ENCODE measurements at places on chromosomes 2 and 18. TPM values are rescaled to one million over a fixed set of nuclear protein-coding genes. Genes with fewer than 3 reads are reported as not detected.
A peak's percentile ranks its signal among the peaks of the same experiment; 100 is the strongest.

Gene SPHKAP
- total RNA-seq, result 3.0 TPM

Gene IL1RN
- total RNA-seq, result 0.36 TPM

Gene ZNG1B
- total RNA-seq, result 31.2 TPM

Gene PARD6G
- 16.7 TPM for total RNA-seq

Gene DNAH6
- total RNA-seq, result 5.8 TPM

Gene UNC50
- total RNA-seq, result 32.2 TPM

Gene TMEM37
- total RNA-seq, result 11.6 TPM

Gene CDH19
- total RNA-seq, result 1.3 TPM

Gene M1AP
- 0.45 TPM for total RNA-seq

Gene EDAR
- not detected for total RNA-seq

Gene APCDD1
- total RNA-seq, result 21.1 TPM

Gene CDCA7
- total RNA-seq, result 0.72 TPM

Gene NEB
- 0.48 TPM for total RNA-seq

Gene ARHGEF4
- 22.7 TPM for total RNA-seq

Gene CCDC102B
- total RNA-seq, result 2.5 TPM

Gene HNRNPLL
- total RNA-seq, result 47.1 TPM

DNA sequence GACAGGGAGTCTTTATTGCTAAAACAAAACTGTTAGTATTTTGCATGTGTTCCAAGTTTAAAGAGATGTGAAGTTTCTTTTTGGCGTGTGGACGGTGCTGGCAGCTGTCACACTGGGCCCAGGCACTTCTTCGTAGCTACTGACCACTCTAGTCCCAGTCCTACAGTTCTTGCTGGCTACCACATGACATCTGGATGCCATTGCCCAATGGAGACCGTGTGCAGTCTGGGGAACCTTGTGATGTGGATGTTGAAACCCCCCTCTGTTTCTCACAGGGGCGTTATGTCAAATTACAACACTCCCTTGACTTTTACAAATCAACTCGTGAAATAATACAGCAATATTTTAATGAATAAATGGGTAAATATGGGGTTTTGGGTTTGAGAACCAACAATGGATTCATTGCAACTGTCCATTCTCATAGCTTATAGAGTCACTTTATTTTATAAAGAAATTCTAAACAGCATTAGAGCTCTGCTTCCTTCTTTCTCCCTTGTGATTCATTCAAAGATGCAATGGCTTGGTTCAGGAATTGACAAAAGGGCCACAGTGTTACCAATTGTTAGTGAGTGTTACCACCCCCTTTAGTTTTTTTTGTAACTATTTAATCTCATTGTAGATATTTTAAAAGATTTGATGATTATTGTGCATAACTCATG is 1.2 kb downstream of the GPD2 start:
- peaks cover 7% of the 10 kb centered on the region for H3K4me1 ChIP-seq
- peak; percentile 47 for DNase-seq
- no peak overlapping the region for H3K27ac ChIP-seq
- H3K36me3 ChIP-seq, result no peaks in the 10 kb centered on the region
- no peaks in the 10 kb centered on the region for H3K27me3 ChIP-seq

- H3K36me3 ChIP-seq, result no peaks in the 10 kb centered on the region
- no peaks in the 10 kb centered on the region for H3K27me3 ChIP-seq
- H3K4me1 ChIP-seq, result peaks cover 20% of the 10 kb centered on the region
Observed at GRCh38 chr2:105864262-105864661, 119.5 kb downstream of the NCK2 start.

GRCh38 chr18:35775887-35776286 is 194.3 kb downstream of the GALNT1 start:
- no peaks in the 10 kb centered on the region for H3K27me3 ChIP-seq
- no peak for DNase-seq
- H3K36me3 ChIP-seq, result no peaks in the 10 kb centered on the region
- H3K4me1 ChIP-seq, result no peaks in the 10 kb centered on the region
- H3K4me3 ChIP-seq, result no peak overlapping the region

- H3K36me3 ChIP-seq, result no peaks in the 10 kb centered on the region
- H3K27me3 ChIP-seq, result no peaks in the 10 kb centered on the region
- no peak for DNase-seq
- H3K4me3 ChIP-seq, result peak overlapping the region; percentile 97
Observed at GRCh38 chr18:23453680-23454058, 582 bp downstream of the RIOK3 start.

- H3K36me3 ChIP-seq, result no peaks in the 10 kb centered on the region
- no peak overlapping the region for H3K27ac ChIP-seq
- no peaks in the 10 kb centered on the region for H3K4me1 ChIP-seq
- no peaks in the 10 kb centered on the region for H3K27me3 ChIP-seq
Observed at GRCh38 chr18:2302628-2303516, 268.4 kb downstream of the METTL4 start.

GRCh38 chr2:152407806-152408205 is 72.8 kb downstream of the FMNL2 start:
- H3K27me3 ChIP-seq, result no peaks in the 10 kb centered on the region
- no peak overlapping the region for H3K27ac ChIP-seq
- no peak overlapping the region for H3K4me3 ChIP-seq
- no peak for DNase-seq
- peaks cover 11% of the 10 kb centered on the region for H3K4me1 ChIP-seq

DNA sequence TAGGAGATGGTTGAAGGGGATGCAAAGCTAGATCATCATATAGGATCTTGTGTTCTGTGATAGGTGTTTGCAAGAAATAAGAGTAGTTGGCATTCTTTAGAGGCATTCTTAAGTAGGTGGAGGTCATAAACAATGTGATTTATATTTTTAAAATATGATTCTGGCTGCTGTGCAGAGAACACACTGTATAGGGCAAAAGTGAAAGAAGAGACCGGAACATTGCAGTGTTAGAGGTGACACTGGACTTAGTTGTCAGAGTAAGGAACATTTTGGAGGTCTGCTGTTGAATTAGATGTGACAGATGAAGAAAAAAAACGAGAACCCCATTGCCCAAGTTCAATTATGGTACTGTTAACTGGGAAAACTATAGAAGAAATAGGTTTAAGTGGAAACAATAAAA is 37.7 kb downstream of the HAT1 start:
- H3K4me1 ChIP-seq, result peaks cover 3% of the 10 kb centered on the region
- no peaks in the 10 kb centered on the region for H3K27me3 ChIP-seq
- H3K27ac ChIP-seq, result no peak overlapping the region
- no peak overlapping the region for H3K4me3 ChIP-seq
- no peaks in the 10 kb centered on the region for H3K36me3 ChIP-seq

- no peaks in the 10 kb centered on the region for H3K36me3 ChIP-seq
- H3K27me3 ChIP-seq, result no peaks in the 10 kb centered on the region
- no peak for DNase-seq
- H3K4me1 ChIP-seq, result no peaks in the 10 kb centered on the region
Observed at GRCh38 chr2:60979231-60979630, 38.3 kb upstream of the PEX13 start.

DNA sequence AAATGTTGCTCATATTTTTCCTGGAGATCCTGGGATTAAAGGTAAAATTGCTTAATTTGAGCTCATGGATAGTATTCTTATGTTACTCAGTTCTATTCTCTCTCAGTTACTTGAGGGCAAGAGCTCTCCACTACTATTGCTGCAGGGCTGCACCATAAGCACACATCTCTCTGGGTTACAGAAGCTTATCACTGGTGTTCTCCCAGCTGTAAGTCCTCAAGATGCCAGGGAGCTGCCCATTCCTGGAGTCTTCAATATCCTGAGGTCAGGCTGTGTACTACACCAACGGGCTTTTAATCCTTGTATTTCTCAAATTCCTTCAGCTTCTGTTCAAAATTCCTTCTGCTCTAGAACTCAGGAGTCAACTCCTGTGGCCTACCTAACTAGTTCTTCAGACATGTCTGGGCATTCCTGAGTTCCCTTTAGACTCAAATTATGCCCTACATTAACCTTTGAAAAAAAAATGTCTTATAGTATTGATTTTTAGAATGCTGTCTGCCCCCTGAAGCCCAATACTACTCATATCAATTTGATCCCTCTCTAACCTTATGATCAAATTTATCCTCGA is 17.7 kb upstream of the COBLL1 start:
- H3K4me3 ChIP-seq, result no peak overlapping the region
- H3K27me3 ChIP-seq, result no peaks in the 10 kb centered on the region
- no peak overlapping the region for H3K27ac ChIP-seq
- no peaks in the 10 kb centered on the region for H3K4me1 ChIP-seq
- no peaks in the 10 kb centered on the region for H3K36me3 ChIP-seq

GRCh38 chr2:163716101-163716500 is 19.7 kb downstream of the FIGN start:
- no peak overlapping the region for H3K4me3 ChIP-seq
- no peaks in the 10 kb centered on the region for H3K27me3 ChIP-seq
- peaks cover 3% of the 10 kb centered on the region for H3K4me1 ChIP-seq

- no peaks in the 10 kb centered on the region for H3K4me1 ChIP-seq
- H3K36me3 ChIP-seq, result no peaks in the 10 kb centered on the region
- no peak overlapping the region for H3K27ac ChIP-seq
- no peaks in the 10 kb centered on the region for H3K27me3 ChIP-seq
Observed at GRCh38 chr2:9720352-9721093, 89.7 kb upstream of the YWHAQ start.

- H3K36me3 ChIP-seq, result no peaks in the 10 kb centered on the region
- H3K27ac ChIP-seq, result no peak overlapping the region
- DNase-seq, result no peak
- H3K4me1 ChIP-seq, result peaks cover 2% of the 10 kb centered on the region
- no peak overlapping the region for H3K4me3 ChIP-seq
- no peaks in the 10 kb centered on the region for H3K27me3 ChIP-seq
Observed at GRCh38 chr2:237962432-237963084, 4.3 kb upstream of the UBE2F start.

DNA sequence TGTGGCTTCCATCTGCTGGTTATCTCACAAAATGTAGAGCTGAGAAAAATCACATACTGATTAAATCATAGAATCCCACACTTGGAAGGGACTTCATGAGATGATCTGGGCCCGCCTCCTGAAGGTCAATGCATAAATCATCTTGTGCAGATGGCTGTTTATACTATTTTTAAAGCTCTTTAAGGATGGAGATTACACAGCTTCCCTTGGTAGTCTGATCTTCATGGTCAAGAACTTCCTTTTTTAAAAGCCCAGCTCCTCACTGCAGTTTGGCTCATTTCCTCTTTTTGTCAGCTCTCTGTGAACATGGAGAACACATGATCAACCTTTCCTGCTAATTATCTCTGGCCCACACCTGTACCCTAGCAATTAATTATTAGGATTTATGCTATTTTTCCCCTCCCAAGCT is 25.9 kb downstream of the GCG start:
- no peak overlapping the region for H3K4me3 ChIP-seq
- no peaks in the 10 kb centered on the region for H3K4me1 ChIP-seq
- no peak for DNase-seq
- H3K27me3 ChIP-seq, result no peaks in the 10 kb centered on the region
- H3K36me3 ChIP-seq, result no peaks in the 10 kb centered on the region

DNA sequence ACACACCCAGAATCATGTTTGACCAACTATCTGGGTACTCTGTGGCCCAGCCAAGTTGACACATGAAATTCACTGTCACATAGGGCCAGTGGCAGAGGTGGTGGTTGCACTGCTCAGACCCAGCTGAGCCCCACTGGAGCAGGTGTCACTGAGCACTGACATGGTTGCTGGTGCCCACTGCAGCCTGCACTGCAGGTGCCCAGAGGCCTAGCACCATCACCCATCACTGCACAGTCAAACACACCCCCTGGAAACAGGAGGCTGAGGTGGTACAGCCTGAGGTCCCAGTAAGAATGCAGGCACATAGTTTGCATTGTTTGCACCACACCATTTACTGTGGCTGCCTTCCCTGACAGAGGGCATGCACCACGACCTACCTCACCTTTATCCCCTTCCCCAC is 278.7 kb upstream of the MGAT5 start:
- no peak for DNase-seq
- H3K27ac ChIP-seq, result no peak overlapping the region
- H3K4me3 ChIP-seq, result no peak overlapping the region
- H3K27me3 ChIP-seq, result no peaks in the 10 kb centered on the region

DNA sequence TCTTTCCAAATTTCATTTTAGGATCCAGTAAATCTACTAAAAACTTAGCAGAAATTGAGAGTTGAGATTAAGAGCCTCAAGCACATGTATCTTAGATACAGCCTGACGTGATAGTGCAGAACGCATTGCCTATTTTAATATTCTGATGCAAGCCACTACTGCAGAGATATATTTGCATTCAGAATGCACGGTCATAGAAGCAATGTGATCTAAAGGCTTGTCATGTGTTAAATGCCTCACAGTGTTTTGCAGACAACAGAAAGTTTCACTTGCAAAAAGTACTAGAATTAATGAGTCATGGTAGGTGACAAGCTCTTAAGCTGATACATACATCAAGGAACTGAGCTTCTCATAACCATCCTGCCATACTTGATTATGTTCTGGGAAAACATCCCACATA is 886.7 kb upstream of the CHAC2 start:
- no peak overlapping the region for H3K4me3 ChIP-seq
- H3K27me3 ChIP-seq, result no peaks in the 10 kb centered on the region
- no peak for DNase-seq

- H3K36me3 ChIP-seq, result no peaks in the 10 kb centered on the region
- no peak overlapping the region for H3K27ac ChIP-seq
- no peaks in the 10 kb centered on the region for H3K27me3 ChIP-seq
- H3K4me3 ChIP-seq, result no peak overlapping the region
- DNase-seq, result no peak
- peaks cover 2% of the 10 kb centered on the region for H3K4me1 ChIP-seq
Observed at GRCh38 chr2:215917953-215918620, 95.3 kb downstream of the MREG start.

DNA sequence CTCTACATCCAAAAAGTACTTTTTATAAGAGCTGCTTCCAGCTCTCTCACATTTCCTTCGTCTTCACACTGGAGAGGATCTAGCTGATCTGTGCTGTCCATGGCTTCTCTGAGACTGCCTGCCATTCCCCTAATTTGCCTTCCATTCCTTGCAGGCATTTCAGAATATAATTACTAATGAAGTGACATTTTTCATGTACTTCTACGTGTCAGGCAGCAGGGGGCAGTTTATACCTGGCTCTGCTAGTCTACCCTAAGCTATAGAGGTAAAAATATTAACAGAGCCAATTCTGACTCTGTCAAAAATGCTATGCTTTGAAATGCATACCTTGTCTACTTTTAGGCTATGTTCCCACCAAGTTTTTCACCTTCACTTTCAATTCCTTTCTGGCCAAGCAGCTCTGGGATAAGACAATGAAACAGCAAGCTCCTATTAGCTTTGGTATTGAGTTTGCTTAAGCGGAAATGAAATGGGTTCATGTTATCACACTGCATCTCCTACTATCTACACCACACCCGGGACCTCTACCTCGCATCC is 81.9 kb downstream of the MEP1B start:
- no peak overlapping the region for H3K4me3 ChIP-seq

DNA sequence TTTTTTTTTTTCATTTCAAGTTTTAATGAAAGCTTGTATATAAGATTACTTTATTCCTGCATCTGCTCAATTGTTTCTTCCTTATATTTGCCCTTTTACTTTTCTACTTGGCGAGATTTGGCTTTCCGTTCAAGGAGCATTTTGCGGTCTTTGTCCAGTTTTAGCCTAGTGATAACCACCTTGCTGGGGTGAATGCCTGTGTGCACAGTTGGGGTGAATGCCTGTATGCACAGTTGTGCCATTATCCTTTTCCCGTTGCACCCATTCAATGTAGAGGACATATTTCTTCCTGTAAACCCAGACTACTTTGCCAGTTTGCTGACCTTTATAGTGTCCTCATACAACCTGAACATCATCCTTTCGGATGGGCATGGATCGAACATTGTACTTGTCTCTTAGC is 12.0 kb downstream of the ZNF236 start:
- H3K27ac ChIP-seq, result no peak overlapping the region
- no peaks in the 10 kb centered on the region for H3K36me3 ChIP-seq
- no peak for DNase-seq

GRCh38 chr2:70203086-70203485 is 12.3 kb upstream of the C2orf42 start:
- DNase-seq, result no peak
- H3K4me1 ChIP-seq, result no peaks in the 10 kb centered on the region
- H3K36me3 ChIP-seq, result no peaks in the 10 kb centered on the region
- H3K4me3 ChIP-seq, result no peak overlapping the region
- no peak overlapping the region for H3K27ac ChIP-seq
